ENCODE measurements at places on chromosomes 4 and X. TPM values are rescaled to one million over a fixed set of nuclear protein-coding genes. Genes with fewer than 3 reads are reported as not detected.

RAB40AL gene
- total RNA-seq = 2.9 TPM

IRAK1 gene
- 62.3 TPM for total RNA-seq

SPINK2 gene
- not detected for total RNA-seq

CDKL5 gene
- total RNA-seq = 28.7 TPM

VCX3B gene
- total RNA-seq = not detected

NOX1 gene
- total RNA-seq = not detected

HTN1 gene
- not detected for total RNA-seq

SHROOM4 gene
- total RNA-seq = 10.0 TPM

SHROOM3 gene
- 51.3 TPM for total RNA-seq

ABCG2 gene
- 3.7 TPM for total RNA-seq

TEX13B gene
- not detected for total RNA-seq

MAGEE2 gene
- total RNA-seq = 0.69 TPM

EMCN gene
- 78.1 TPM for total RNA-seq

TMSB15A gene
- total RNA-seq = 1.2 TPM

DUSP9 gene
- total RNA-seq = not detected

STK32B gene
- 4.1 TPM for total RNA-seq

ATP8A1 gene
- 13.2 TPM for total RNA-seq

MMRN1 gene
- 24.5 TPM for total RNA-seq

MAGED4B gene
- total RNA-seq = 2.7 TPM

C4orf36 gene
- 1.2 TPM for total RNA-seq

FABP2 gene
- not detected for total RNA-seq

HPSE gene
- 3.7 TPM for total RNA-seq

PDZD4 gene
- total RNA-seq = 11.9 TPM

EMD gene
- total RNA-seq = 49.9 TPM

TKTL2 gene
- total RNA-seq = not detected

NAP1L2 gene
- 7.2 TPM for total RNA-seq
